ENCODE measurements at places on chromosomes 12 and 14. TPM values are rescaled to one million over a fixed set of nuclear protein-coding genes. Genes with fewer than 3 reads are reported as not detected.

GRCh38 chr14:100268591-100269207 lies 29.8 kb downstream of the YY1 start:
- no peak for DNase-seq
- H3K4me3 ChIP-seq = no peak overlapping the region
- no peaks in the 10 kb centered on the region for H3K4me1 ChIP-seq
- H3K27ac ChIP-seq = no peak overlapping the region
- peaks cover 20% of the 10 kb centered on the region for H3K36me3 ChIP-seq
- H3K27me3 ChIP-seq = no peaks in the 10 kb centered on the region

RIPK3 gene
- 2.3 TPM for total RNA-seq

DNA sequence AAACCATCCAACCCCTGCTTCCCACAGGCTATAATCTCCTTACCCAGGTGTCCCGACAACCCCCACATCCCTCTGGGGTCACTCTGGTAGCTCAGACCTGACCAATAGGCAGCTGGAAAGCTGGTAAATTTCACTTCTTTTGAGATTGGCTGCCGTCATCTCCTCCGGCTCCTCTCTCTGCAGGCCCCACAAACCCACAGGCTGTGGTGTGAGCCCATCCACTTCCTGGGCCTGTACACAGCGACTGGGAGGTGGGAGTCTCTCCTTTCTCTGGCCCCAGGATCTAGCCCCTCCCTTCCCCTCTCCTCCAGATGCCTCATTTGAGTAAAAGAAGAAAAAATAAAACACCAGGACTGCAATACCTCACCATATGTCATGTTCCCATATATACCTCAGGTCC lies 709 bp downstream of the INHBC start:
- no peak overlapping the region for H3K27ac ChIP-seq
- H3K36me3 ChIP-seq = no peaks in the 10 kb centered on the region
- peaks cover 4% of the 10 kb centered on the region for H3K27me3 ChIP-seq
- no peak overlapping the region for H3K4me3 ChIP-seq

TSPAN19 gene
- total RNA-seq = not detected

DNA sequence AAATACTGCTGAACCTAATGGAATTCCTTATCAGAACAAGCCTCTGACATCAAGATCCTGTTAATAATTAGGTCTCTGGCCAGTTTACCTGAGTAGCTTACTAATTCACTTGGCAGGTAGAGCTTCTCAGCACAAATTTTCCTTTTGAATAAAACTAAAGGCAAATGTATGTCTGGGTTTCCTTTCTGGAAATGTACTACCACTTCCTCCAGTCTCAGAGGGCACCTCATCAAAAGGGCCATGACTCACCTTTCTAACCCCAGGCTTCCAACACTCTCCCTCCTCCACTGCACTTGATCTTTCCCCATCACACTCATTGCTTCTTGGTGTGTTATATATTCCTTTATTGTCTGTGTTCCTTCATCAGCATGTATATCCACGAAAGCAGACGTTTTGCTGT lies 90.5 kb downstream of the SLC2A13 start:
- no peak for DNase-seq
- peaks cover 4% of the 10 kb centered on the region for H3K4me1 ChIP-seq
- H3K36me3 ChIP-seq = no peaks in the 10 kb centered on the region
- H3K27me3 ChIP-seq = no peaks in the 10 kb centered on the region
- H3K4me3 ChIP-seq = no peak overlapping the region

DNA sequence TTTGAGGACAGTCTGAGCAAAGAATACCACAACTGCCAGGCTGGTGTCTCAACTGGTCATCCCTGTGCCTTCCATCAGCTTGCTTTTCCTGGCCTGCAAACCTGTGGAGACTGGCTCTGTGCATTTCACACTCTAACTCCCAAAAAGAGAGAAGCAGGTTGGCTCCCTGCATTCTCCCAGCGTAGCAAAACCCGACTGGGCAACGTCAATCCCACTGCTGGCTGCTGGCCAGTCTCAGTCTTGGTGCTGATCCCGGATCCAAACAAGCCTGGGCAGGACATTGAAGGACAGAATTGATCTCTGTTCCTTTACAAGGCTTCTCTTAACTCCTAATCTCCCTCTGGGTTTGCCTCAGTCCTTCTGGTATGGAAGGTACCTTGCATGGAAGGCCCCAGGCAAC lies 65.4 kb downstream of the FZD10 start:
- H3K4me1 ChIP-seq = no peaks in the 10 kb centered on the region
- H3K36me3 ChIP-seq = no peaks in the 10 kb centered on the region
- peaks cover 2% of the 10 kb centered on the region for H3K27me3 ChIP-seq
- H3K4me3 ChIP-seq = no peak overlapping the region

DNA sequence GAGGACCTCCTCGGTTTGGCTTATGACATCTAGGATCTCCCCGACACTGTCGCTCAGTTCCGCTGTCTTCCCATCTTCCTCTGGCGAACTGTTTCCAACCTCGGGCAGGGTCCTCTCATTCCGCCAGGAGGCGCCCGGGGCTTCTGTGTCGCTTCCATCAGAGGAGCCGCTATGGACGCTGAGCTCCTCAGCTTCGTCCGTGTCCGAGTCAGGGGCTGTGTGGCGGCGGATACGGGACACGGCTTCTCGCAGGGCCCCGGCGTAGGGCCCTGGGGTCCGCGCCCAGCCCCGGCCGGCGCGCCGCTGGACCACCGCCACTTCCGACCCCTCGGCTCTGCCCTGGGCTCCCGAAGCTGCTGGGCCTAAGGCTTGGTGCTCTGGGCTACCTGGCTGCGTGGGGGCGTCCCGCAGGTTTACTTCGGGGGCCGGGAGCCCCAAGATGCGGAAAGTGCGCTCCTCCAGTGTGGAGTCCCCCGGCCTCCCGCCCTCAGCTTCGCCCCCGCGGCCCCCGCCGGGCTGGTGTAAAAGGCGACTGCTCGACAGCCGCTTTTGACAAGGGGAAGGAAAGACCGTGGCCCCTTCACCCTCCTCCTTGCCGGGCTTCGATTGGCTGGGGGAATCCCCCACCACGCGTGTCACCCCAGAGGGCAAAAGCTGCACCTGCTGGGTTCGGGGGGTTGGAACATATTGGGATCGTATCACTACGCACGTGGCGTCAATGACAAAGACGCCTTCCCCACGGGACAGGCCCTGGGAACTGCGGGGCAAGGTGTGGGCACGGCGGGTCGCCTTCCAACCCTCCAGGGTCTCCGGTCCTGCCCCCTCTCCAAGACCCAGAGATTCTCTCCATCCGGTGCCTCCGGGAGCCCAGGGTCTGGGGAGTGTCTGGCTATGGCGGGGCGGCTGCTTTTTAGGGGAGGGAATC lies 2.1 kb downstream of the DDN start:
- peaks cover 2% of the 10 kb centered on the region for H3K36me3 ChIP-seq
- peaks cover 45% of the 10 kb centered on the region for H3K4me1 ChIP-seq
- peak overlapping the region; percentile 67 for H3K4me3 ChIP-seq
- H3K27me3 ChIP-seq = no peaks in the 10 kb centered on the region

DNA sequence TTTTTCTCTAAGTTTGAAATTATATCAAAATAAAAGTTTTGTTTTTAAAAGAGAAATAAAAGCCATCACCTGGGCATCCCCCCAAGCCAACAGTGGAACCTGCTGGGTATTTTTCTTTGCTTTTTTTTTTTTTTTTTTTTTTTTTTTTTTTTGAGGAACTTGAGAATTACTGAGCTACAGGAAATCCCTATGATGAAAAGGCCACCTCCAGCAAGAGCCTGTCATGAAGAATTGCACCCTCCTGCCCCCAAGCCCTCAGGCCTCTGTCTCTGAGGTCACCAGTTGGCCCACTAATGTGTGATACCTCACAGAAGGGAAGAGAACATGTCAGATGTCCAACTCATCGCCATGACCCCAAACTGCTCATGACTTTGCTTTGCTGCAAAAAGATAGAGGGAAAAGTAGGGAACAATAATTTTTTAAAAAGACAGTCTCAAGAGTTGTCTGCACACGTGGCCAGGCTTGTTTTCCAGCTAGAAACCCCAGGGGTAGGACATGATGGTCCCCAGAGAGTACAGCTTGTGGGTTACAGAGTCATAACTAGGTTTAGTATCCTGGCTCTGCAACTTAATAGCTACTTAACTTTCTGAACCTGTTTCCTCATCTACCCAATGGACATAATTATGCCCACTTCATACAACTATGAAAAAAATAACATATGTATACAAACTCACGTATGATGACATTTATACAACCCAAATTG lies 124.3 kb upstream of the EGLN3 start:
- DNase-seq = no peak
- H3K27ac ChIP-seq = no peak overlapping the region
- H3K36me3 ChIP-seq = no peaks in the 10 kb centered on the region
- H3K4me3 ChIP-seq = no peak overlapping the region
- no peaks in the 10 kb centered on the region for H3K4me1 ChIP-seq
- H3K27me3 ChIP-seq = peaks cover 6% of the 10 kb centered on the region

- H3K27me3 ChIP-seq = no peaks in the 10 kb centered on the region
- peaks cover 34% of the 10 kb centered on the region for H3K4me1 ChIP-seq
- no peaks in the 10 kb centered on the region for H3K36me3 ChIP-seq
Measured at GRCh38 chr14:89619596-89619995, 202.6 kb upstream of the FOXN3 start.

- no peaks in the 10 kb centered on the region for H3K27me3 ChIP-seq
- DNase-seq = no peak
- H3K4me1 ChIP-seq = no peaks in the 10 kb centered on the region
- H3K36me3 ChIP-seq = no peaks in the 10 kb centered on the region
- no peak overlapping the region for H3K4me3 ChIP-seq
- no peak overlapping the region for H3K27ac ChIP-seq
Measured at GRCh38 chr14:49947506-49947905, 54.6 kb downstream of the ARF6 start.

NPAS3 gene
- 6.9 TPM for total RNA-seq

- peak; percentile 76 for DNase-seq
- H3K4me1 ChIP-seq = no peaks in the 10 kb centered on the region
- H3K27ac ChIP-seq = no peak overlapping the region
- H3K36me3 ChIP-seq = peaks cover 13% of the 10 kb centered on the region
Measured at GRCh38 chr12:122471324-122472226, 29.2 kb downstream of the ZCCHC8 start.

- H3K27ac ChIP-seq = no peak overlapping the region
- H3K36me3 ChIP-seq = no peaks in the 10 kb centered on the region
Measured at GRCh38 chr12:4153343-4153892, 120.1 kb upstream of the CCND2 start.

PTPN21 gene
- 0.04 TPM for total RNA-seq

SLC10A1 gene
- not detected for total RNA-seq

DNA sequence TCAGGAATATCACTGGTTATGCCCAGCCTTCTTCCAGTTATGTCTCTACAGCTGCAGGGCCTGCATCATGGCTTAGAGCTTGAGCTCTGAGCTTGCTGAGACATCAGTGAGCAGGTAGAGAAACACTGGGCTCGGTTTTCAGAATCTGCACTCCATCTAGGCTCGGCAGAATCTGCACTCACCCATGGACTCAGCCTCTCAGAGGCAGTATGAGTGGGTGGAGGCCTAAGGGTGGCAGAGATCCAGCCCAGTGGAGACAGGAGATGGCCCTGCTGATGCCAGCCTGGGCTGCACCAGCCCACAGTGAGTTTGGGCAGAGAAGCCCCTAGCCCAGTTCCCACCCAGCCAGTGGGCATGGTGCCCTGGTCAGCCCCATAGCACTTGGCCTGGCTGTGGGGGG lies 12.8 kb downstream of the KRT80 start:
- no peaks in the 10 kb centered on the region for H3K36me3 ChIP-seq
- H3K27ac ChIP-seq = no peak overlapping the region
- H3K4me1 ChIP-seq = no peaks in the 10 kb centered on the region
- no peak overlapping the region for H3K4me3 ChIP-seq
- H3K27me3 ChIP-seq = no peaks in the 10 kb centered on the region

DNA sequence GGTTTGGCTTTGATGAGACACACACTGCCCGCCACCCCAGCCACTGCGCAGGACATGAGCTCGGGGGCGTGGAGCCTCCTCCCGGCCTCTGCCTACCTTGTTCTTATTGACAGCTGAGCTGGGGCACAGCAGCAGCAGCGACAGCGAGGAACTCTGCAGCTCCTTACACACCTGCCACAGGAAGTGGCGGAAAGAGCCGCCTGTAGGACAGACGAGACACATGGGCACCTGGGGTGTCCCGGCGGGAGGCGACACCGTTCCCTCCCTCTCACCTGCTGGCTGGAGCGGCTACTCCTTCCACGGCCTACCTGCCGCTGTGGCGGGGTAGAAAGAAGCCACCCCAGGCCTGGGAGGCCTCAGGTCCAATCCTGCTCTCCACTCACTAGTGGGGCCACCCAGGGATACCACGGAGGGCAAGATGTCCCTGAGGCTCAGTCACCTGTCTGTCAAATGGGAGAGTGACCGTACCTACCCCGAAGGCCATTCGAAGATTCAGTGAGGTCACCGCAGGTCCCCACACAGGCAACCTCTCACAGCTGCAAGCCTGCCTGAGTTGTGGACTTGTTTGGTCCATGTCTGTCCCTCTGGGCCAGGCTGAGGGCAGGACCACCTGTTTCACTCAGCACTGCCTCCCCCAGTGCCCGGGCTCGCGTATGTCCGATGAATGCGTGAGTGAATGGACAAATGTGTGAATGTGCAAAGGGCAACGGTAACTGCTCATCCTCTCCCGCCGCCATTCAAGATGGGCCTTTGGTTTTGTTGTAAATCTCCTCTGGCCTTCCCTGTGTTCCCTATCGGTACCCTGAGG lies 42.6 kb downstream of the TRAFD1 start:
- H3K36me3 ChIP-seq = no peaks in the 10 kb centered on the region
- H3K27me3 ChIP-seq = no peaks in the 10 kb centered on the region
- no peak for DNase-seq
- no peak overlapping the region for H3K4me3 ChIP-seq
- H3K27ac ChIP-seq = no peak overlapping the region
- no peaks in the 10 kb centered on the region for H3K4me1 ChIP-seq

DNA sequence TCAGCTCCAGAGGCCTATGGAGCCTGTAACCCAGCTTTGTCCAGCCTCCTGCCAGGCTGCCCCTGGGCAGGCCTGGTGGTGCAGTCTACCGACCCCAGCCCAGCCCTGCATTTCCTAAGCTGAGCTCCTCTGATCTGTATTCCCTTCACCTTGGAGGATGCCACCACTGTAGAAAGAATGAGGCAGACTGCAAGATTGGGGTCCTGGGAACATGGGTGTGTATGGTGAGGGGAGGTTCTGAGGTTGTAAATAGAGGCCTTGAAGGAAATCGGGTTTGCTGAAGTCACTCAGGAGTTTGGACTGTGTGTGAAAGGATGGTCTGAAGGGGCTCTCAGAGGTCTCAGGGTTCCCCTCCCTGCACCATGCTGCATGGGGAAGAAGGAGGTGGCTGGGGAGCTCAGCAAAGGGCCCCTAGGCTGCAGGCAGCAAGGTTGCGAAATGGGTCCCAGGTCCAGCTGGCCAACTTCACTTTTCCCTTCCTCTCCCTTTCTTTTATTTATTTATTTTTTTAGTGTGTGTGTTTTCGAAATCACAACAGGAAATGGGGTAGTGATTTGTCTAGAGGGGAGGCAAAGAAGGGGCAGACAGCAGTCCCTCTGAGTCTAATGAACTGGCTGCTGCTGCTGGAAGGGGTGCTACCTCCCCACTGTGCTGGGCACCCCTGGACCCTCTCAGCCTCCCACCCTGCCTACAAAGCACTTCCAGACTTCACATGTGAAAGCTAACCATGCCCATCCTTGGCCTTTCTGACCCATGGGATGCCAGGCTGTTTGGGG lies 1.2 kb upstream of the LRP1-AS start:
- no peaks in the 10 kb centered on the region for H3K4me1 ChIP-seq
- H3K27ac ChIP-seq = no peak overlapping the region
- H3K4me3 ChIP-seq = no peak overlapping the region

MYH6 gene
- total RNA-seq = not detected

GRCh38 chr14:63656194-63656593 lies 14.5 kb upstream of the WDR89 start:
- no peak overlapping the region for H3K4me3 ChIP-seq
- H3K27me3 ChIP-seq = no peaks in the 10 kb centered on the region
- H3K27ac ChIP-seq = no peak overlapping the region
- no peaks in the 10 kb centered on the region for H3K36me3 ChIP-seq
- H3K4me1 ChIP-seq = peaks cover 17% of the 10 kb centered on the region
- no peak for DNase-seq

- H3K4me3 ChIP-seq = no peak overlapping the region
- no peak for DNase-seq
- H3K4me1 ChIP-seq = no peaks in the 10 kb centered on the region
- H3K27me3 ChIP-seq = no peaks in the 10 kb centered on the region
- no peak overlapping the region for H3K27ac ChIP-seq
Measured at GRCh38 chr12:38469715-38470114, 153.1 kb downstream of the ALG10B start.
